ENCODE measurements at places on chromosomes 5 and 9. TPM values are rescaled to one million over a fixed set of nuclear protein-coding genes. Genes with fewer than 3 reads are reported as not detected.

Gene PRDM9
- not detected for total RNA-seq

DNA sequence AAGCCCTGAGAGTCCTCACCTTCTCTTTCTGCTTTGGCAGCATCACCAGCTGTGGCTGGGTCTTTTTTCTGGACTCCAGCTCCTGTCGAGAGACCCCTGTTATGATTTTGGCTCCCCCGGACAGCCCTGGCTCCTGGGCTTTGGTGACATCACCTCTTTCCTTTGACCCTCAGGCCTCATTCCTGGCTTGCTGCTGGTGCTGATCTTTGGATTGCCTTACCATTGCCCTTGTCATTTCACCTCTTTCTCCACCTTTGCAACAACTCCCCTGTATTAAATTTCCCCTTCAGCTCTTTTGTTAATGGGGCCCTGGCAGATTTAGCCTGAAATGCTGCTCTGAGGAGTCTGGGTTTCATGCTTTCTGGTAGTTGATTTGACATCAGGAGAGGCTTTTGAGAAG lies 322.8 kb downstream of the ZSWIM6 start:
- no peak for DNase-seq

GRCh38 chr5:14301186-14301585 lies 158.0 kb downstream of the TRIO start:
- DNase-seq, result no peak

DNA sequence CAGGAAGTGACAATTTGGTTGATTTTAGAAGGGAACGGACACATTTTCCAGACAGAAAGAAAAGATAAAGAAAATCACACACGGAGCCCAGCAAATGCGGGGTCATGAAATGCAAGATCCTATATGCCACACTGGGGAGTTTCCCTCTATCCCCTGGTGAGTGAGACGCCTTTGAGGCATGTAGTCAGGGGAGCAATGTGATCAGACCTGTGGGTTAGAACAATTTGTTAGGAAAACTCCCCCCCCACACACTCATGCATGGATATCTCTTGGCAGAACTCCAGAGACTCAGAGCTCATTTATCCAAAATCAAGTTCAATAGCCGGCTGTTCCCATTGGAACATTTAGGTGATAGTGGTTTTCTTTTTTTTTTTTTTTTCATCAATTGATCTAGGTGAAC lies 71.7 kb upstream of the TRIO start:
- no peak for DNase-seq

Gene PCDHA11
- total RNA-seq, result 0.36 TPM

DNA sequence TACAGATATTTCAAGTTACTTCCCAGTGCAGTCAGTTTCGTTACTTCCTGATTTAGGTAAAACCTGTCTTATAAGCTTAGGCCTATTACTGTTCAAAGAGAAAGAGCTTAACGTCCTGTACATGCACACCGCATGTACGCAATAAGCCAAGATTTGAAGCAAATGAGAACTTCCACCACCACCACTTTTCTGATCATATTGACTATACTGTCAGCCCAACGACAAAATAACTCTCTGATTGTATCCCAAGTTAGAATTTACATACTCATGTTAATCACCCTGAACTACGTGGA lies 5.1 kb downstream of the NFIB start:
- no peak for DNase-seq
